Stimulated activated CD4-positive, alpha-beta T cell treated with anti-CD3 and anti-CD28 coated beads, Interleukin-2, amount 100 ng/mL, for 24 hours (primary cell): ENCODE measurements at places on chromosomes 1 and 21.

DNA sequence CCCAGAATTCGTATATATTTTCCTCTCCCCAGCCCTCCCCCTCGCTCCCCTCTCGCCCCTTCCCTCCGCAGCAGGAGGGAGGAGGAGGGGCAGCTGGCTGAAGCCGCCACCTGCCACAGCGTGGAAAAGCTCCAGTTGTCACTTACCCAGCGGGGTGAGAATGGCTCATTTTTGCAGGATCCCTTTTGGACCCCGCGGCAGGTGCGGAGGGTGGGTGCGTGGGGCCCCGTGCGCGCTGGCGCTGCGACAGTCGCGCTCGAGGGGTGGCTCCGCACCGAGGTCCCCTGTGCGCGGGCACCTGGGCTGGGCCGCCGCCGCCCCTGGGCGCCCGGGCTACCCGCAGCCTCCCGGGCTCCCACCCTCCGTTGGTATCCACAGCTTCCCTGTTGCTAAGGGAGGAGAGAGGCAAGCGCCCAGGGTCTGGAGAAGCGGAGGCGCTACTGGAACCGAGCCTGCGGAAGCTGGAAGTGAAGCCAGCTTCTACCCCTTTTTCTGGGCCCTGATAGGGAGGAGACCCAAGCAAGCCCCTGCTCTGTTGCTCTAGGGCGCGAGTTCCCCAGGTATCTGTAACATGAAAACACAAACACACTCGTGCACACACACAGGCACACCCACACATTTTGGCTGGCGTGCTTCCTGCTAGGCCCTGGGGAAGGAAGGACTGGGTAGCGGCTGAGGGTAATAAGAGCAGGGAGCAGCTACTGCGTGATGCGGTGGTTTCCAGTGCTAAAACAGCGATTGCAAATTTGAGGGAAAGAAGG, at the start of gene ERICH3:
TSS of gene ERICH3 (minus strand) at position 442 of the 761 bp plus-strand sequence. CDS start at position 169, 273 bp downstream.
- DNase-seq, result no peak

GRCh38 chr1:228280961-228281591, 73.2 kb downstream of the OBSCN start:
- DNase-seq, result no peak

GRCh38 chr1:6198646-6199297, 623 bp downstream of the RPL22 start:
- peak; percentile 46 for DNase-seq

DNA sequence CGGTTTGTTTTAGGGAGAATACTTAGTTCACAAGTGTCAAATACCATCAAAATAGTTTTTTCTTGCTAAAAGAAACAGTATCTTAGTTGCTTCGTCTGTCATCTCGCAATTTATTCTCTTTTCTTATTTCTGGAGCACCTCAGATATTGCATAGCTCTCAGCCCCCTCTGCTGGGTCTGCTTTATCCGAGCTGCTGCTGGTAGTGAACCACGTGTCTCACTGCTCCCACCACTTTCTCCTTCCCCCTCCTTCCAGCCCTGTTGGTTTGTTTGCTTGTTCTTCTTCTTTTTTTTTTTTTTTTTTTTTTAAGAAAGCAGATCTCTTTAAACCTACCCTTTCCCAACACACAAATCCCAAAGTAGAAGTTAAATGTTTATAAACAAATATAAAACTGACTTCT, 170.8 kb downstream of the EDEM3 start:
- no peak for DNase-seq

- DNase-seq, result no peak
Observed at GRCh38 chr21:38379147-38379546, 119.1 kb downstream of the ERG start.

GRCh38 chr1:116133696-116134475, 22.7 kb downstream of the MAB21L3 start:
- no peak for DNase-seq

GRCh38 chr1:61215676-61216289, 133.4 kb downstream of the NFIA start:
- DNase-seq, result no peak

DNA sequence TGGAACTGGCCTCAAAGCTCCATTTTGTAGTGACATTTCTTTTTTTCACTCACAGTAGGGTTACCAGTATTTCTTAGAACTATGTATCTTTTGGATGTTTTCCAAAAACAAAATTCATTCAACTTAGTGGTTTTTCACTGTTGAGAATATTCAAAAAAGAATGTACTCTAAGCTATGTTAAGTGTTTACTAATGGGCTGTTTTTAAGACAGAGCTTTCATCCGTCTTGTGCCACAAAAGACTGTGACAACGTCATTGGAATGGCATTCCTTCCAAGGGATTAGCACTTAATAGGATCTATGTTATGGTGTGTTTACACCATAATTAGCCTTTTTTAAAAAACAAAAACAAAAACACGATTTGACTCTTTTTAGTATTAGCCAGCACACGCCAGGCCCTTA, 66.8 kb downstream of the TTC3 start:
- no peak for DNase-seq

GRCh38 chr1:57086154-57086553, 120.3 kb upstream of the C8B start:
- DNase-seq, result no peak

DNA sequence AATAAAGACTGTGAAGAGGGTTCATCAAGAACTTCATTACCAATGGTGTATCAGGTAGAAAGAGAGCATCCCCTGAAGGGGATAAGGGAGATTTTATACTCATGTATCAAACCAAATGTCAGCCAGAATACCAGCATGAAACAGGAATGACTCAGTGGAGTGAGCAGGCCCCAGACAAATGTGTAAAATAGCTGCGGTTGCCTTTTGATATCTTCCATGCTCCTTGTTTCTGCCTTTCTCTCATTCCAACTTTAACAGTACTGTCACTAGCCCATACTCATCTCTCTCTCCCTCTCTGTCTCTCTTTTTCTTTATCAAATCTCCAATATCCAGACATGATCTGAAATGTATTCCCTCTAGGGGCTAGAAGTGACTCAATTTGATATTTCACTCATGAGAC, 47.8 kb downstream of the GPR88 start:
- DNase-seq, result no peak

- peak; percentile 47 for DNase-seq
Observed at GRCh38 chr1:167439301-167439988, 78.9 kb downstream of the CD247 start.

- DNase-seq, result no peak
Observed at GRCh38 chr1:86703696-86704457, 499 bp upstream of the SH3GLB1 start.

DNA sequence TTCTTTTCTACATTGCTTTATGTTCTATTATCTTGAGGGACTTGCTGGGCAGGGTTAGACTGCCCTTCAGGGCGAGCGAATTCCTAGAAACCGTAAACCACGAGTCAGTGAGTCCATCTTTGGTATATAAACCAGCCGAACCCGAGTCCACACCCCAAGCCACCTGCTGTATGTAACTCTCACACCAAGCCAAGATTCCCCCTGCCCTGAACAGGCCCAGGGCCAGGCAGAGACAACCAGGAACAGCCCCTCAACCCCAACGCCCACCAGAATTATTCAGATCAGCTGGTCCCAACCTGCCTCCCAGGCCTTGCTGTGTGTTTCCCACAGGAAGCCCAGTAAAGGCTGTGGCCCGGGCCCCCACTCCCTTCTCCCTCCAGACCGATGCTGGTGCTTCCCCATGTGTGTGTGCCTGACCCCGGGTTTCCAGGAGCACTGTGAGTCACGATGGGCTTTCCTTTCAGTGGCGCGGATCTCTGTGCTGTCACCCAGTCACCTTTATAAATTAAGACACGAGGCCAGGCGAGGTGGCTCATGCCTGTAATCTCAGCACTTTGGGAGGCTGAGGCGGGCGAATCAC, 17.1 kb downstream of the KIF17 start:
- DNase-seq, result no peak

DNA sequence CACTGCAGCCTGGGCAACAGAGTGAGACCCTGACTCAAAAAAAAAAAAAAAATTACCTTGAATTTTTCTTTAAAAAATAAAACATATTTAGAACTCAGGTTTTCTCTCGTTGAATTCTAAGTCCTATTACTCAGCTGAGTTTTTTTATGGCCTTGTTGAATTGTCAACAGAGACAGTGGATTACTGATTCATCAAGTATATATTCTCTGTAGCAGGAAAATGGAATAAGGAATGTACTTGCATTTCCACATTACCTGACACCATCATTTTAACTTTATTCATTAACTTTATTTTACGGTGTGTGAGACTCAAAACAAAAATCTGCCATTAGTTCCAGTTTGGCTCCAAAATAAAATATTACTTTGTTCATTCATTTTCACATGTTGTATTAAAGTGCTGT, 53.8 kb upstream of the APP start:
- DNase-seq, result no peak

GRCh38 chr1:54581621-54582035, 33.6 kb downstream of the ACOT11 start:
- no peak for DNase-seq

- DNase-seq, result no peak
Observed at GRCh38 chr1:112536561-112536960, 27.8 kb downstream of the WNT2B start.

DNA sequence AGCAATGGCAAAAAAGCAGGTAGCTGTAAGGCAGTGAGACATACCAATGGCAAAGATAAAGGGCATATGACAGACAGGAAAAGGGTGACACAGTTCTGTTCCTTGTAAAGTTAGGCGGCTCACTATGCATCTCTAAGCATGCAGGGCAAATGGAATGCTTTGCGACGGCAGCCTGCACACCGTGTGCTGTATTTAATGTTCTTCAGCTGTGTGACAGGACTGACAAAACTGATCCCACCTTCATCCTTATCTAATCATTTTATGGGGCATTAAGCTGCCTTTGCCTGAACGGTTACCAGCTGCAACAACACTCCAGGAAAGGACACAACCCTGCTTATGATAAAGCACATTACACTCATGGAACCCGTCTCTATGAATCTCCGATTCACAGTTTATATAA, 80.5 kb upstream of the VAV3 start:
- DNase-seq, result no peak

- no peak for DNase-seq
Observed at GRCh38 chr21:36700971-36701755, 2.2 kb downstream of the SIM2 start.

- no peak for DNase-seq
Observed at GRCh38 chr1:245645406-245645805, 490.6 kb downstream of the KIF26B start.

- no peak for DNase-seq
Observed at GRCh38 chr1:245085508-245086095, 69.2 kb upstream of the KIF26B start.

- DNase-seq, result no peak
Observed at GRCh38 chr1:53721088-53721487, 17.9 kb downstream of the GLIS1 start.

DNA sequence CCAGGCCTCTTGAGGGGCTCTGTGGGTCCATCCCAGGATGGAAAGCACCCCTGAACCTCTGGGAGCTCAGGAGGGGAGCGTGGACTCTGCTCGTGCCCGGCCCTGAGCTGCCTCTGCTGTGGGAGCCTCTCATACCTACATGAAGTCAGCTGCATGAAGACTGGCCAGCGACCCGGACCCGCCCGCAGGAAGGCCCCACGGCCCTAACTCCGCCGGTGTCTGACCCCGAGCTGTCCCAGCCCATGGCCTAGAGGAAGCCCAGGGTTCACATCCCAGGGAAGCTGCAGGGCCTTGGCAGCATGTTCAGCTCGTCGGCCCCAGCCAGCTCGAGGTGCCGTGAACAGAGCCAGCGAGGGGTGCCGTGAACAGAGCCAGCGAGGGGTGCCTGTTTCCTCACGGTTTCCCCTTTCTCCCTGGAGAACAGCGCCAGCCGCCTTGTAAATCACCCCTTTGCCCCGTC, 178.1 kb upstream of the ARHGEF16 start:
- no peak for DNase-seq

DNA sequence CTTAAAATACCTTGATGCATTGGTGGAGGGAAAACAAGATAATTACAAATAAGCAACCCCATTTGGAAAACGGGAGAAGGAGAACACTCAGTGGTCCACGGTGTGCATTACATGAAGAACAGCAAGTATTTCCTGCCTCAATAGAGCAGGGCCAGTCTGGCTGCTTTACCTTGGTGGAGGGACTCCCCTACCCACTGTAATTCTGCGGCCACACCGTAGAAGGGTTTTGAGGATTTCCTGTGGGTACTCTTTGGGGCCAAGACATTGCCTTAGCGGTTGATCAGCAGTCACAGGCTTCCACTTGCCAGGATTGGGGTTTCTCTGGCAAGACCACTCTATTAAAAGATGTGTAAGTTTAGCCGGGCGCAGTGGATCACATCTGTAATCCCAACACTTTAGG, 16.3 kb upstream of the TMEM54 start:
- DNase-seq, result no peak

- DNase-seq, result no peak
Observed at GRCh38 chr1:24254783-24255182, 64.4 kb upstream of the GRHL3 start.

- no peak for DNase-seq
Observed at GRCh38 chr1:109534307-109534858, 5.3 kb upstream of the GPR61 start.

DNA sequence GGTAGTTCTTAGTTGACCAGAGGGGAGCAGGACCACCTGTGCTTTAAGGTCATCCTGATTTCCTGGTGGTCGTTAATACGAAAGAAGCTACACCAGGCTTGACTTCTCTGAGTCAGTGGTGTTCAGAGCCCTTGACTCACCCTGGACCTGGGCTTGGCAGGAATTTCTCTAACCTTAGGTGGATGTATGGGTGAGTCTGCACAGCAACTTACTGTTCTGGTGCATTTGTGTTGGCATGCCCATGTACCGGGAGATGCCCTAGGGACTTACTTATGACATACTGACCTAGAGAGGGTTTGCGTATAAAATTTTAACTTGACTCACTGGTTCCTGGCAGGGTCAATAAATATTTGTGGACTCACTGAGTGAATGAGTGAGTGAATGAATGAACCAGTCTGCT, 304.6 kb downstream of the DISC1 start:
- no peak for DNase-seq

DNA sequence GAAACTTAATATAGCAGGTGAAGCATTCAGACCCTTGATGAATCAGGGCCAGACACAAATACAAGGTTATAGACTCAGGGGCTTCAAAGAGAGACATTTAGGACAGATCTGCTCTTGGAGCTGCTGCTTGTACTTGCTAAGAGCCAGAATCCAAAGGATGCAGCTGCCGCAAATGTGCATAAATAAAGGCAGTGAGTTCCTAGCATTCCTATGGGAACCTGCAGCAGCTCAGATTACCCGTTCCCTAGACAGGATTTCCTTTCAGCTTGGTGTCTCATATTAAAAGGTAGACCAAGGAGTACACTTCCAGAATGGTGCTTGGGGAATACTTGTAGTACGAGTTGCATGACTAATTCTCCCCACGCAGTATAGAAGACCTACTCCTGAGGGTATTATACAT, 9.7 kb upstream of the LRRC53 start:
- no peak for DNase-seq

DNA sequence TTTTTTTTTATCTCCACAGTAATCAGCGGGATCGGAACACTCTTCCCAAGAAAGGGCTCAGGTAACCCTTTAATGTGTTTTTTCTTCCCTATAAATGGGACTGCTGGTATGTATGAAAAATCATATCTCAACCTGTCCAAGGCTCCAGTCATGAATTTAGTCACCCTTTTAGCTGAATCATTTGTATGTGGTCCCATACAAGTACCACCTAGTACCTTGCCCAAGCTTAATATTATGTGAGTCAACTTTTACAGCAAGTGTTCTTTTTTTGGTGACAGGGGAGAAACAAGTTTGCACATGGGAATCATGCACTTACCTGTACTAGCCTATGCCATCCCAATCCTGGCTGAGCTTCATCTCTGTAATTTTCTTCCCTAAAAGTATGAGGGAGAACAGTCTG, 43.7 kb upstream of the IPO9 start:
- no peak for DNase-seq
